Activated CD4-positive, alpha-beta T cell treated with anti-CD3 and anti-CD28 coated beads for 36 hours (primary cell): ENCODE measurements at places on chromosomes 4 and X. TPM values are rescaled to one million over a fixed set of nuclear protein-coding genes. Genes with fewer than 3 reads are reported as not detected.

Gene GAGE12H
- not detected for total RNA-seq

Gene PROM1
- 0.35 TPM for total RNA-seq

Gene MAP7D2
- total RNA-seq: 0.59 TPM

Gene ASB5
- total RNA-seq: not detected

Gene SMIM31
- total RNA-seq: not detected

Gene PFKFB1
- 0.67 TPM for total RNA-seq

Gene SHROOM4
- total RNA-seq: not detected

Gene GPR173
- total RNA-seq: 0.14 TPM

Gene ZAR1
- not detected for total RNA-seq

- no peak for DNase-seq
Observed at GRCh38 chrX:128436397-128437103, 384.3 kb upstream of the ACTRT1 start.

DNA sequence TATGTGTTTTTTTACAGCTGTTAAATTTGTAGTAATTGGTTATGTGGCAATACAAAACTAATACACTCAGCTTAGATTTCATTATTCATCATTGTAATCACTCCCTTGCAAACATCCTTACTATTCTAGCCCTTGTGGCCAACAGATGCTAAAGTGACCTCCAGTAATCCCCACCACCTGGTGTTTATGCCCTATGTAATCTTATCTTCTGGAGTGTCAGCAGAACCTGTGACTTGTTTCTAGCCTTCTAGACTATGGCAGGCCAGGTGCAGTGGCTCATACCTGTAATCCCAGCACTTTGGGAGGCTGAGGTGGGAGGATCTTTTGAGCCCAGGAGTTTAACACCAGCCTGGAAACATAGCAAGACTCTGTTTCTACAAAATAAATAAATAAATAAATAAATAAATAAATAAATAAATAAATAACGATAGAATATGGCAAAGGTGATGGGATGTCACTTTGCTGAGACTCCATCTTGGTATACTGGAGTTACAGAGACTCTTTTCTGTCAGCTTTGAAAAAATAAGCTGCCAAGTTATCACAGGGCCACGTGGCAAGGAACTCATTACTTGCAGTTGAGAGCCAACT lies 12.3 kb upstream of the TSR2 start:
- DNase-seq: no peak

- no peak for DNase-seq
Observed at GRCh38 chrX:152831391-152831790, 528 bp downstream of the NSDHL start.

DNA sequence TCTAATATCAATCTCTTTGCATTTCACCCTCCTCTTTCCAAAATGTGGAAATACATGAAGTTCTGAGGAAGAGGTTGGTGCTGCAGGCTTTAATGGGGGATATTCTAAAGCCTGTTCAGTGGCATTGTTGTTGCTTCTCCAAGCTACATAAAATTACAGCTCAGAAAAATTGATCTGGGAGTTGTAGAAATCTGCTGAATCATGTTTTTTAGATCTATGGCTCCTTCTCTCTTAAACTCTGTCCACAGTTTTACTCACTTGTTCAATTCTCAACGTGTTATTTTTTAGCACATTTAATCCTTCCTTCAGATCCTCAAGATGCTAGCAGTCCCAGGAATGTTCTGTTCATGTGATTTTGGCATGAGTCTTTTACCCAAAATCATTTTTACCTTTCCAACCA lies 949.5 kb upstream of the ADGRL3 start:
- no peak for DNase-seq

DNA sequence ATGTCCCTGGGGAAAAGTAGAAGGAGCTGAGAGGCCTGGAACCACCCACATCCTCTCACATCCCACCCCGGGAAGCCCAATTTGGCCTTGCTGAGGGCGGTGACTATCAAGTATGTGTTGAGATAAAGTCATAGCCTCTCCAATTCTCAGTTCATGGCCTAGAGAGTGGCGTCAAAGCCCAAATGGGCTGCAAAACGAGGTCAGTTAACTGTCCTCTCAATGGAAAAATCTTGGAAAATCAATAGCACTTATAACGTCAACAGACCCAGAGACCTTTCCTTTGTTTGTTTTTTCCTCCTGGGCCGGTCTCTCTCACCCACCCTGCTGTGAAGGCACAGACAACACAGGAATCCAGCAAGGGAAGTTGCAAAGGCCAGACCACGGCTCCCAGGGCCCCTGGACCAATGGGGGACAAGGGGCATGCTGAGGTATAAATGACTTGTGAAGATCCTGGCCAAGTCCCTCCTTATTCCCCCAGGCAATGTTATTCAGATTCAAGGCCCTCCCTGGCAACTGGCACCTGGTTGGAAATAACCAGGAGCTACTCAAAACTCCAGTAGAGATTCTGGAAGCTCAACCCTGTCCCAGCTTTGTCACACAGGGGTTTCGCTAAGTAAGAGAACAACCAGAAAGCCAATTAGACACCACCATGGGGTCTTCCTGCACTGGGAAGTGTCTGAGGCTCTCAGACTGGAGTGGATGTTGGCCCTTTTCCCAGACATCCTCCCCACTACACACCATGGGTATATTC lies 38.6 kb downstream of the TSC22D3 start:
- no peak for DNase-seq

GRCh38 chr4:1945124-1945895 lies 63.5 kb downstream of the NELFA start:
- DNase-seq: no peak

DNA sequence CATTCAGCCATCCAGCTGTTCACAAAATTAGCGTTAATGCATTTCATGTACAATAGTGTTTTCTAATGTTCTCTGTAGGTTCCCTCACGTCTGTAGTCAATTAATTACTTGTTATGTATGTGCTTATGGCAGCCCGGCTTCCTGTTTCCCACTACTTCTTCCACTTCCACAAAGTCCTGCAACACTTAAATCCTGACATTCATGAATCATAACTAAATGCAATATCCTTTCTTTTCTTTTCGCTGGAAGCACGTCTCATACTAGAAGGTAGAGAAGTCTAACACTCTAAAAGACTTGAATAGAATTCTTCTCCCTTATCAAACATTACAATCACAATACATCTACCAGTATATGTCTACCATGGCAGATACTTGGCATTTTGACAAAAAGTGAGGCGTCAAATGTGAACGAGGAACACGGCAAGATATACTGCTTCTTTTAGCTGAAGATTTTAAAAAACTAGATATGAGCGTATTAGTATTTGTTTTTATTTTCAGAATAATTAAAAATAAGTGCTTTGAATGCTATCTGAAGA lies 239.0 kb upstream of the DIAPH2 start:
- no peak for DNase-seq

DNA sequence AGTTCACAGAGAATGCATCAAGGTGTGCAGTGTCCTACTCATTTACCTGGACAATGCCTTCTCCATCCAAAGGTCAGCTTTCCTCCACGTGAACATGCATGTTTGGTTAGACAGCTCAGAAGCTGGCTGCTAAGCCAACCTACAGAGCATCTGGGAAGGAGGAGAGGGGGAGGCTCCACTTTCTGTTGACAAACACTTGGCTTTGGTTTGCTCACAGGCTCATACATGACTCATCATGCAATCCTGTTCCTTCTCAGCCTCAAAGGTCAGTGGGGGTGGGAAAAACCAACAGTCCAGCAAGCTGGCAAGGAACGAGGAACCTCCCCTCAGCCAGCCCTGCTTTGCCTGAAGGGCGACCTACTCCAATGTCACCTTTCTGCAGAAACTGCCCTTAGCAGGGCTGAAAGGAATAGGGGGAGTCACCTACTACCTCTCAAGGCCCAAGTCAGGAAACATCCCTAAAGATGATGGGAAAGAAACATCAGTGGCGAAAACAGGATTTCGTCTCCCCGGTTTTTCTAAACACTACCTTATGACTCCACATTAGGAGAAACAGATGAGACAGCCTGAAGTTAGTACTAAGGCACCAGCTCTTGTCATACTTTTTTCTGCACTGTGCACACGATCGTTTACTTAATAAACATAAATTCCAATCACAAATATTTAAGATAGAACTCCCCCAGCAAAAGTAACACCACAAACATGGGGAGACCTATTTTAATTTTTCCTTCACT lies 37.9 kb downstream of the RELL1 start:
- no peak for DNase-seq

GRCh38 chr4:16118090-16118489 lies 34.3 kb upstream of the PROM1 start:
- DNase-seq: no peak

DNA sequence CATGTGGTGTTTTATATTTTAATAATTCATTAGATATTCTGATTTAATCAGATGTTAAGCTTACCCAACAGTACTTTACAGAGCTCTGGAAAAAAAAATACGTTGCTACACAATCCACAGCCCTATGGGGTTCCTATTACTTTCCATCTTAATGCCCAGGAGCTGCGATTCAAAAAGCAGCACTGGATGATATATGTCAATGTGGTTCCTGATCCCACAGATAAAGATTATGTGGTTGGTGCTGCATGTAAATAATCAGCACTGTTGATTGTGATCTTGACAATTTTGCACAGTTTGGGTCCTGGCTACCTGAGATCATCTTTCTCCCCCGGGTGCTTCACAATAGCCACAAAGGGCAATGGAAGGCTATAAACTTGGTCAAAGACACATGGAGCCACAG lies 72.7 kb upstream of the DCLK2 start:
- no peak for DNase-seq

DNA sequence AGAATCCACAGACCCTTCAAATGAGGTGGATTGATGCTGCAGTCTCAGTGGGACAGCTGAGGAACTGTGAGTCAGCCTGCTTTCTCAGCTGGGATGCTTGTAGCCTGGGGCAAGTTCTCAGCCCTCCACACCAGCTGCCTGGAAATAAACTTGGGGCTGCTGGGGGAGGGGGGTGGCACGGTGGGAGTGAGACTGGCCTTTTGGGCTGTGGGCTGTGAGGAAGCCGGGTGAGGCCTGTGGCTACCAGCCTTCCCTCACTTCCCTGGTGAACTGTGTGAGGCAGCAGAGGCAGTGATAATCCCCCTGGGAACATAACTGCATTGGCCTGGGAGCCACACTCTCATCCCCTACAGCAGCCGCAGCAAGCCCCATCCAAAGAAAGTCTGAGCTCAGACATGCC lies 114.5 kb upstream of the GUCY1A1 start:
- no peak for DNase-seq
